ENCODE measurements at places on chromosomes 12 and 14. TPM values are rescaled to one million over a fixed set of nuclear protein-coding genes. Genes with fewer than 3 reads are reported as not detected.

DNA sequence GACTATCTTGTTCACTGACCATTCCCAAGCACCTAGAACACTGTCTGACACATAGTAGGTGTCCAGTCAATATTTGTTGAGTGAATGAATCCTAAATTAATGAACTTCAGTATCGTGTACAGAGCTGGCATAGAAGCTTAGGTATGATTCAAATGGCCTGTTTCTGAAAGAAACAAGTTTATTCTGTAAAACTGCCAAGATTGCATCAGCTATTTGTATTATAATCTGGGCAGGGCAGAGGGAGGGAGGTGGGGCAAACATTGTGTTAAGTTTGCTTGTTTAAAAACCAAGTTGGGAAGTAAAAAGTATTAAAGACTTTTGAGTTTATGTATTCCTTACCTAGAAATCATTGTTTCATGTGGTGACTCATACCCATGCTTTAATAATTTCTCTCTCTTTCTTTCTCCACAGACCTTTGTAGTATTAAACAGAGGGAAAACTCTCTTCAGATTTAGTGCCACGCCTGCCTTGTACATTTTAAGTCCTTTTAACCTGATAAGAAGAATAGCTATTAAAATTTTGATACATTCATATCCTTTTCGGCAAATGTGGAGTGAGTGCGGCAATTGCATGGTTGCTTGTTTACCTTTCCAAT, 92.8 kb downstream of the SCN8A start:
- peak; percentile 82 for DNase-seq

DNA sequence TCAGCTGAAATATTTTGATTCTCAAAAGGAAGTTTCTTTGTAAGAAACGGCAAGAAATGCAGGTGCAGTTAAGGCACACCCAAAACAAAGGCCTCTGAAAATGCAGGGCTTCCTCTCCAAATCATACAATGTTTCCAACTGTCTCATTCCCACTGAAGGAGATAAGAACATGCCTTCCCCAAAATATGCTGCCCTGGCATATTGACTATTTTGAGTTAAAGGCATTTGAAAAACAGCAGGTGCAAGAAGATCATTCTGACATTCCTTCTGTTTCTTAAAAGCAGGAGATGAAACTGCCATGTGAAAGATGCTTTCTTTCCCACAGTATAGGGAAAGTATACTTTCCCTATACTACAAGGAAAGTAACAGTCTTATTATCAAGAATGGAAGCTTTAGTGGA, 33.4 kb upstream of the VASH1 start:
- no peak for DNase-seq

GRCh38 chr12:13749389-13749788, 232.0 kb downstream of the GRIN2B start:
- DNase-seq, result no peak

- DNase-seq, result no peak
Observed at GRCh38 chr14:64405295-64405694, 17.1 kb downstream of the MTHFD1 start.

DNA sequence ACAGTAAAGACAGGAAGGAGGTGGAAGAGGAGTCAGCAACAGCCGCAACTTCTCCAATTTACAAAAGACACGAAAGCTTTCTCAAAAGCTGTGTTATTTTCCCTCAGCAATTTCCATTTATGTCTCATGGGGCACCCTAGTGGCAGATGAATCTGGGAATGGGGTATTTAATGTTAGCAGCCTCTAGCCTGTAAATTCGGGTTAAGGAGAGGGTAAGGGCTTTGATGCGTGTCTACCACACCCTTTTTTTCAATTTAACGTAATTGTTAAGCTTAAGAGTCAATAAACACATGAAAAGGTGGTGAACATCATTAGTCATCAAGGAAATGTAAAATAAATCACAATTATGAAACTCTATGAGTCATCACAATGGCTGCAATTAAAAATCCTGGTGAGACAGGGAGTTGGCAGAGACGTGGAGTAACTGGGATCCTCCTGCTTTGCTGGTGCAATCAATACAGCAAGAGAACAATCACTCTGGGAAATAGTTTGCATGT, 986.4 kb downstream of the AACS start:
- peak; percentile 86 for DNase-seq

DNA sequence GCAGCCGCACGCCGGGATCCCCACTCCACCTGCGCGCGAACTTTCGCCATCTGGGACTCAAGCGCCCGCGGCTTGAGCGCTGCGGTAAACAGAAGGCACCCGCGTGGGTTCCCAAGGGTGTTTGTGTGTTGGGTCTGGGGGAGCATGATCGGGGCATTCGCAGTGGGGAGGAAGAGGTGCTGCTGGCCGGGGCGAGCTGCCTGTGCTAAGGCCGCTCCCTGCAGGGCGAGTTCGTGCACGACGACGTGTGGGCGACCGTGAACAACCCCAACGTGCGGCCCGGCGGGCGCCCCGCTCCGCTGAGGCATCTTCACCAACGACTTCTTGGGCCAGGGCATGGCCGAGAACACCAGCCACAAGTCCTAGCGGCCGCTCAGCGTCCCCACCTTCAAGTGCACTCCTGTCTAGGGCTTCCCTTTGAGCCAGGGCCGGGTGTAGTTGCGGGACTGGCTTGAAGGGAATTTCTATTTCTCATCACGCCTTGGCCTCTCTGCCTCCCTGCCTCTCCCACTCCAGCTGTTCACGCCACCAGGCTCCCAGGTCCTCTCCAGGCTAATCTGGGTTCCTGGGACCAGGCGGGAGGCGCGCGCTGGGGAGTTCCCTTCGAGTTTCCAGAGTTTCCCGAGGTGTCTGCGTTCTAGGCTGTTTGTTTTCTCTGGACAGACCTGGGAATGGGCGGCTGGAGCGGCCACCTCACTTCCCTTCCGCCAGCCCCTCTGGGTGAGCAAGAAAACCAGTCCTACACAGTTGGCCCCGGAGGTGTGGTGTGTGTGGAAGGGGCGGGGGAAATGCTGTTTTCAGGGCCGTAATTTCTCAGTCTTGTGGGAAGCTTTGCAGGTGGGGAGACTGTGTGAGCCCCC, 417.8 kb upstream of the TMTC1 start:
- DNase-seq, result no peak

DNA sequence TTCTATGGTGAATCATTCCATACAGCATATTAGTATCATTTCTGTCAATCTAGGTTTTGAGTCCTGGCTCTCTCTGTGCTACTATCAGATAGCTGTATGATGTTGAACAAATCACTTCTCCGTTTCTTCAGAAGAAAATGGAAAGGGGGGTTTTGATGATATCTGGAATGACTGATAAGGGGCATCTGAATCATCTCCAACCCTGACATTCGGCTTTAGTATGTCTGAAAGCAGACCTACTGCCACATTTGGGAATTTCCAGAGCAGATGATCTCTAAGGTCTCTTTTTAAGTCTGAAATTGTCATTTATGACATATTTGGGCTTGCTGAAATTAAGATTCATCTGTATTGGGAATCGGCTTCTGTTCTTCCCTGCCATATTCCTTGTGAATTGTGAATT, 10.1 kb downstream of the MLF2 start:
- DNase-seq, result no peak

DNA sequence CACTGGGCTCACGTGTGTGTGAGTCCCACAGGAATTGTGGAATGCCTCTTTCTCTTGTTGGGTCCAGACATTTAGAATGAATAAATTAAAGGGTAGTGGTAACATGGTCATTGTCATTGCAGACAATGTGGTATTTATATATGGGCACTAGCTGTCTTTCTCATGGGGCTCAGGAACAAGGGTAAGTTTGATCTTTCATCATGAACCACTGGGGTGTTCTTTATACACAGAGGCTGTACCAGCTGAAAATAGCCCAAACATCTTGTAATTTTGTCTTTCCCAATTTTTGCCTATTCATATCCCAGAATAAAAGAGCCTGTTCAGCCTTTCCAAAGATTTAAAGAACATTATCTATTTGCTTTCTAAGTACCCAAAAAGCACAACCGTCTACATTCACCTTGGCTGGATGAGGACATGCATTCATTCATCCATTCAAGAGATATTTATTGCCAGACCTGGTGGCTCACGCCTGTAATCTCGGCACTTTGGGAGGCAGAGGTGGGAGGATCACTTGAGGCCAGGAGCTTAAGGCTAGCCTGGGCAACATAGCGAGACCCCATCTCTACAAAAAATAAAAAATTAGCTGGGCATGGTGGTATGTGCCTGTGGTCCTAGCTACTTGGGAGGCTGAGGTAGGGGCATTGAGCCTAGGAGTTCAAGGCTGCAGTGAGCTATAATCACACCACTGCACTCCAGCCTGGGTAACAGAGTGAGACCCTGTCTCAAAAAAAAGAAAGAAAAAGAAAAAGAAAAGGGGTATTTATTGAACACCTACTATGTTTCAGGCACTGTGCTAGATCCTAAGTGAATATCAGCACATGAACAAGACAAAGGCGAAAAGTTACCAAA, 4.4 kb upstream of the FOS start:
- no peak for DNase-seq

- no peak for DNase-seq
Observed at GRCh38 chr14:75320196-75320595, 41.6 kb downstream of the FOS start.

- DNase-seq, result no peak
Observed at GRCh38 chr14:104356020-104356737, 217.8 kb downstream of the KIF26A start.

DNA sequence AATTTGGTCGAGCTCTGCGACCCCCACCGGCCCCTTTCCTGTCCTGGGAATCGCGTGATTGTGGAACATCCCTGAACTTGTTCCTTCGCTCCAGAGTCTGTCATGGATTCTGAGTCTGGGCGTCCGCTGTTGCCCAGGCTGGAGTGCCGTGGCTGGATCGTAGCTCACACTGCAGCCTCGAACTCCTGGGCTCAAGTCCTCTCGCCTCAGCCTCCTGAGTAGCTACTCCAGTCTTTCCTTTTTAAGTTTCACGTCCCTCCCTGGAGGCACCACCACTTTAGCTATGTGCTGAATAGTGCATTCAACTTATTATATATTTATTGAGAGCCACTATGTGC, 698 bp downstream of the ACOT6 start:
- DNase-seq, result no peak

DNA sequence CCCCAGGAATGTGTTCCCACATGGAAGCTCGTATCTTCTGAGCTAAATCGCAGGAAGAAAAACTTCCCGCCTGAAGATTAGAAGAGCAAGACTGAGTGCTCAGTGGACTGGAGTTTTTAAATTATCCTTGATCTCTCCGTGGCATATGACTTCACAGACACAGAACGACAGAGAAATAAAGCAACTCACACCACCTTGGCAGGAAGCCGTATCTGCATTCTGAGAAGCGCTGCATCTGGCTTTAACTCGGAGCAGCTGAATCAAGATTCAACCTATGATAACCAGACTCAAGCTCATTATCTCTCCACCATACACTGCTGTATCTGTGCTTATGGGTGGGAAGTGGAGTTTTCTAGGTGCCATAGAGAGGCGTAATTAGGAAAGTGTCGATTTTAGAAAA, 1482.7 kb downstream of the AACS start:
- no peak for DNase-seq

GRCh38 chr12:57210926-57211692, 5.5 kb upstream of the NXPH4 start:
- DNase-seq, result no peak

DNA sequence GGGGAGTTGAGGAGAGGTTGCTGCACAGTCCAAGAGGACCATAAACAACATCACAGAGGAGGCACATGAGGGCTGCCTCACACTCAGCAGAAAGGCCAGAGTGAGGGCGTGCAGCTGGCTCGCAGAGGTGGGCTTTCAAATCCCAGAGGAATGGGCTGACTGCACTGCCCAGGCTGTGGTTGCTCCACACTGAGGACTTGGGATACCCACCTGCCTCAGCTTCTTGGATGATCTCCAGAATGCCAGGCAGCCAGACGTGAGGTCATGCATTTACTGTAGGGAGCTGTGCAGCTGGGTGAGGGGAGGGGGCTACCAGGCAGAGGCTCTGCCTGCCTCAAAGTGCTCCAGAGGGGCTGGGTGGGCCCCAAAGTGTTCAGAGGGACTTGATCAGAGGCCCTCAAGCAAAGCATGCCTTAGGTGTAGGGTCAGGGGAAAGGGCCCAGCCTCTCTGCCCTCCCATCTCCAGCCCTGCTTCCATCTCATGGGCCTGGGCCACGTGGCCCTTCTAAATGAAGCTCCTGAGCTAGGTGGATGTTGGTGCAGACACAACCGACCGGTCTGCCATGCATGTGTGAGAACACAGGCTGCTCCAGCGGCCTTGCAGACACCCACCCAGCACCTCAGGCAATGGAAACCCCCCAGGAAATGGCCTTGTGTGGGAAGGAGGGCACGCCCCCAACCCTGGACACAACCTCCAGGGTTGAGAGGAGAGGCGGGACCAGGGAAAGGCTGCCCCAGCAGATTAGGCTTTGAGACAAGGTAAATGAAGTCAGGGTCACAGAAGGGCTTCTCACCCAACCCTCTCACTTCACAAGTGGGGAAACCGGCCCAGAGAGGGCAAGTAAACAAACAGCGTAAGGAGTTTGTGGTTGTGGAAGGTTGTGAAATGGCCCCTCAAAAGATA, 90.8 kb downstream of the NTF3 start:
- DNase-seq, result no peak

Gene KRT1
- not detected for total RNA-seq

Gene KCNC2
- under 0.01 TPM for total RNA-seq

Gene FIGNL2
- total RNA-seq, result 5.5 TPM

Gene SLC4A8
- total RNA-seq, result 1.0 TPM

Gene PROX2
- total RNA-seq, result not detected

Gene CAPZA3
- total RNA-seq, result not detected

Gene A2M
- 2.8 TPM for total RNA-seq

Gene CCDC197
- not detected for total RNA-seq

Gene NFE2
- total RNA-seq, result not detected

Gene TAS2R8
- not detected for total RNA-seq

All from renal cortical epithelial cell (primary cell).